ENCODE measurements at places on chromosomes 1 and 21.

GRCh38 chr1:170224469-170224868 lies 78.7 kb downstream of the NTMT2 start:
- no peak for DNase-seq

DNA sequence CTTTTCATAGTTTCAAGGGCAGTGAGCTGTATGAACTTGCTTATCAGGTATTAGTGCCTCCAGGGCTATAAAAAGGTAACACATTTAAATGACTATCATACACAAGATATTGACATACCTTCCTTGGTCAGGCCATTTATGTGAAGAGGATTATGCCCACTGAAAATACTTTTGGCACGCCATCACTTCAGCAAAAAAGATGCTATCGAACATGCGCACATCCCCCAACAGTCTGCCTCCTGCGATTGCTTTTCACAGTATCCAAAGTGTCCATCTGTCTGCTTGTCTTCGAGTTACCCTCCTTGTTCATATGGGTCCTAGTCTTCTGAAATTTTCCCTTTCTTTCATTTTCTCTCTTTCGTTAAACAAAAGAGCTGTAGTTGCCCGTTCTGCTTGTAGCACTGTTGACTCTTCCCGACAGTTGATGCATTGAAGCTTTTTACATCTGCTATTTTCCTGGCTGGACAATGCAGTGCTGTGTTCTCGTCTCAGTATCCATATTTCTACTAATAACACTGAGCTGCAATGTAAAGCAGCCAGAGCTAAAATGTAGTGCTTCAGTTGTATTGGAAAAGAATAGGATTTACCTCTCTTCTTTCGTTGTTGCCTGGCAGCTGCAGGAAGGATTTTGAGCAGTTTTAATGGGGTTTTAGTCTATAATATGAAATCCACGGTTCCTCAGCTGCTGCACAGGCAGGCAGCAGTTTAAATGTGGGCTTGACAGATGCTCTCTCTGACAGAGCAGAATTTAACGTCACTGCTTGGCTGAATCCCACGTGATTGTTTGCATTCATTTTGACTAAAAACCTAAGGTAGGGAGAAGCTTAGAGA lies at the start of gene B3GALT2:
Gene B3GALT2, minus strand, starts transcription at position 713 of the 831 bp plus-strand sequence. CDS start 5,051 bp downstream, outside the sequence.
- DNase-seq, result peak; percentile 95

DNA sequence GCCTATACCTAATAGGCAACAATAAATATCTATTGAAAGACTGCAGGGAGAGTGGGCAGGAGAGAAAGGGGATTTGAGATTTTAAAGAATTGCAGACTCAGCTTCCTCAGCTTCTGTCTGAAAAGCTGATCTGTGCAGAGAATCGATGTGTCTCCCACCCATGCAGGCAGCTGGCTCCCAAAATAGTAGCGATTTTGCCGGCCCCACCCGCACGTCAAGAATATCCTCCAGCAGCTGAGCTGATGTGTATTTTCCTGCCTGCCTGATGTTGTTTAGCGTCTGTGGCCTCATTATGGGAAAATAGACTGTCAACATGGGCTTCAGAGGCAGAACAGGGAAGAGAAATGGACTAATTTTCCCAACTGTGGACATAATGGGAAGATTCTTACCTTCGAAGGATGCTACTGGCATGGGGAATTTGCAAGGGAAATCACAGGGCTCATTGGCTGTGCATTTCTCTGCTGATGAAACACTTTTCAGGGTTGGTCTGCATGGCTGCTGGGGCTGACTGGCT lies 699.8 kb downstream of the PTPRU start:
- peak; percentile 43 for DNase-seq

DNA sequence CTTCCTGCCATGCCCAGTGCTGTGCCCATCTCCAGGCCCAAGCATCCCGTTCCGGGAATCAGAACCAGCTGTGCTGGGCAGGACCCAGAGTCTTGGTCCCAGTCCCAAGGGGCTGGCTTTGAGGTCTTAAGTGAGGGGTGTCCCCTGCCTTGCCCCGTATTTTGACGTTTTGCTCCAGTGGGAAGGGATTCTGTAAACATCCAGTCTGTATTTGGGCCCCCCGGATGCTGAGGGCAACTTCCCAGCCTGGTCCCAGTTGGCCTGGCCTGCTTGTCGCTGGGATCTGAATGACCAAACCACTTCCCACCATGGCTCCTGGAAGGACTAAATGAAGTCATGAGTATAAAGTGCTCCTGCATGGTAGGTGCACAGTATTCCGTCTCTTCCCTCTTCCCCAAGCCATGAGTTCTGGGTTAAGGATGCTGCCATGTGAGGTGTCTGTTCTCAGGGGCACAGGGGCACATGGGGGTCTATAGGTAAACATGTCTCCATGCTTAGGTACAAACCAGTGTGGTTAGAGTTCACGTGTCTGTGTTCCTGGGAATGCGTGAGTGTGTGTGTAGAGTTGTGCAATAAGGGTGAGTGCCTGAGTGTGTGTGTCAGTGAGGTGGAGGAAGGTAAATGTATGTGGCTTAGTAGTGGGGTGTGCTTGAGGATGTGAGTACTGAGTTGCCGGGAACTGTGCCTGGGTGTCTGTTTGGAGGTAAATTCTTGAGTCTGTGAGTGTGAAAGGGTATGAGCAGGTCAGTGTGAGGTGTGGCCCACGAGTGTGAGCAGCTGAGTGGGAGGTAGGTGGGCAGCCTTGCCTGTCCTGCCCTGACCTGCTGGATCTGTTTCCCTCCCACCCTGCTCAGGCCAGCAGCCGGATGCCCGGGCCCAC lies 1.5 kb downstream of the B4GALT2 start:
- no peak for DNase-seq

- no peak for DNase-seq
Measured at GRCh38 chr1:170823120-170823519, 112.2 kb upstream of the MROH9 start.

GRCh38 chr21:34916446-34916845 lies 132.7 kb downstream of the RUNX1 start:
- no peak for DNase-seq

DNA sequence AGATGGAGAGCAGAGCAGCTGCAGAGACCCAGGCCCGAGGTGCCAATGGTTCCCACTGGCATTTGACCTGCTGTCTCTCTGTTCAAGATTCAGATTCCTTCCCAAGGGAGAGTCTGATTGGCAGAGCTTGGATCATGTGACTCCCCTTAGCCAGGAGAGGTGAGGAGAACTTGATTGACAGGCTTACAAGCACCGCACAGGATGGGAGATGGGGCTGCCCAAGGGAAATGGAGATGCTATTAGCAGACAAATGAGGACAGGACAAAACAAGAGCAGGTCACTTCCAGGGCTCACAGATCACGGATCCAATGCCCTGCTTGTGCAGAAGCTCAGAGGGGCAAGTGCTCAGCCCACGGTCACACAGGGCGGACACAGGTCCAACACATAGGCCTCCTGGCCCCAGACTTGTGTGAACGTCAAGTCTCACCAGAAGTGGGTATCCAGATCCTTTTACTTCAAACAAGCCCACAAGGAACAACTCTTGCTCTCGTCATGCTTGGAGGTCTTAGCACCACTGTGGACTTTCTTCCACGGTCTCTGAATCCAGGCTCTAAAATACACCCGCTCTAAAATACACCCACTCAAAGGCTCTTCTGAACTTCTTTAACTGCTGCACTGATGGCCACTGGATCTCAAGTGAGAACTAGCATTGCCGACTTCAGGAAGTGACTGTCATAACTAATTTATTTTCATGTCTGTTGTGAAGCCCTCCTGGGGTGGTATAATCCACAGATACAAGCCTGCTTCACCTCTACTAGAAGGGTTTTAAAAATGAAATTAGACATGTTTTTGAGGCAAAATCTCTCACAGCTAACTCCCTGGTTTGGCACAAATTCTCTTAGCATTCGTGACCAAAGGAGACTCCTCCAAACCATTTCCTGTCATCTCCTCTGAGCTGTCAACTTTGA lies 274.9 kb downstream of the RRAGC start:
- no peak for DNase-seq

- peak; percentile 97 for DNase-seq
Measured at GRCh38 chr1:109133815-109134214, 19.9 kb downstream of the ELAPOR1 start.

GRCh38 chr1:220291580-220291979 lies 19.3 kb upstream of the RAB3GAP2 start:
- no peak for DNase-seq

GRCh38 chr1:40806731-40807695 lies 23.4 kb downstream of the KCNQ4 start:
- DNase-seq, result no peak

DNA sequence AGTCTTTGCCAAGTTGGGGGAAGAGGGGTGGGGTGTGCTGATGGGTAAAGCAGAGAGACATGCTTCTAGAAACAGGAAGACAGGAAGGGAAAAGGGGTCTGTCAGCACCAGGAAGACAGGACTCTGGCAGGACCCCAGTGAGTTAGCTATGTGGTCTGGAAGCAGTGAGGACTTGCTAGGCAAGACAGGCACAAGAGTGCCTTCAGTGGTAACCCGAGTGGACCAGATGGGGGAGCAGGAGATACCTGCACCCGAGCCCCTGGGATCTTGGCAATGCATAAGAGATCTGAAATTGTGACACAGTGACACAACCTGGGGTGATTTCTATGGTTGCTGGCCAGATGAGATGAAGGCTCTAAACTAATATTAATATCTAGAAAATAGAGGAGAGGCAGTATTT lies 7.0 kb downstream of the TLR5 start:
- no peak for DNase-seq

DNA sequence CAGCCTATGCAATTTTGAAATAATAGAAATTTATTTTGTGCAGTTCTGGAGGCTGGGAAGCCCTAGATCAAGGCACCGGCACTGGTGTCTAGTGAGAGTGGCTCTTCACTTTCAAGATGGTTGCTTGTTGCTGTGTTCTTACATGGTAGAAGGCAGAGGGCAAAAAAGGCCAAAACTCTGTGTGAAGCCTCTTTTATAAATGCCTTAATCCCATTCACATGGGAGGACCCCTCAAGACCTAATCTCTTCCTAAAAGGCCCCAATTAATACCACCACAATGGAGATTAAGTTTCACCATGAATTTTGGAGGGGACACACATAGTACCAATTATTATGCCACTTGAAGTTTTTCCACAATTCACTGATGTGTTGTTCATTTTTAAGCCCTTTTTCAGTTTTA lies 21.0 kb downstream of the PRKAB2 start:
- DNase-seq, result no peak

DNA sequence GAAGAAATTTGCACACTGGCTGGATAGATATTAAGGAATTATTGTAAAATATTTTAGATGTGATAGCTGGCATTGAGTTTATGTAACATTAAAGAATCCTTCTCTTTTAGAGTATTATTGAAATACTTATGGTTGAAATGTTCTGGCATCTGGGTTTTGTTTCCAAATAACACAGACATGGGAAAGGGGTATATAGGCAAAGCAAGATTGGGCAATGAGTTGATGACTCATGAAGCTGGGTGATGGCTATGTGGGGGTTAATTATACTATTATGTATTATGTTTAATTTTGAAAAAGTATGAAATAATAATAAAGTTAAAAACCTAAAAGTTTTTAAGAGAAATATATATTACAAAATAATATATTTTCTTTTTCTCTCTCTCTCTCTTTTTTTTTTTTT lies 12.5 kb upstream of the PTPN14 start:
- no peak for DNase-seq

DNA sequence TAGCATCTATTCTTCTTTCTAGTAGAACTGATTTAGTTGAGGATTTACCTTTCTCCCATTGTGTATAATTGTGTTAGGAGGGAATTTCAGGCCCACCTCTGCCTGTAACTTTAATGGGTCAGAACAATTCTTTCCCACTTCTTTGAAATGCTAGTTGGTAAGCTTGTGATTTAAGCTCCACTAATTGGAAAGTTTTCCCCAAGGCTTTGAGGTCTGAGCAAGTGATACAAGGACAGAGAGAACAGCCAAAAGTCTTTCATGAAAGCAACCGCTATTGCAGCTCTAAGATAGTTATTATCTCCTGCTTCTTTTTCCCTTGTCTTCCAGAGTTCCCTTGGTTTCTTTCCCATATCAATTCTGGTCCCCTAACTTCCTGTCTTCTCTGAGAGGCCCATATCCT lies 38.7 kb upstream of the PDC start:
- no peak for DNase-seq

DNA sequence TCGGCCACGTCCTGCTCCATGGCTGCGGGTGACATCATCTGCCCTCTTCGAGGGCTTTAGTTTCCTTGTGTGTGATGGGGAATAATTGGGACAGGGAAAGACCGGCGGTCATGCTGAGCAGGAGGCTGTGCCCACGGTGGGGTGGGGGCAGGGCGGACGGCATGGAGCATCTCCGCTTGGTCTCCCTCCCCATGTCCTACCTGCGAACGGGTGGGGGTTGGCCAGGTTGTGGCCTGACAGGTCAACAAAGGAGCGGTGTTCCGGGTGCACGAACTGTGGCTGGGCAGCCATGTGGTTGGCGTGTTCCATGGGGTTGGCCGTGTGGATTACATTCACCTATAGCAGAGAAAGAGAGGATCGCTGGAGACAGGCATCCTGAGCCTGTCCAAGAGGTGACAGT lies 80.0 kb downstream of the PIK3CD start:
- DNase-seq, result no peak

- DNase-seq, result no peak
Measured at GRCh38 chr1:189596197-189596596, 881.5 kb downstream of the BRINP3 start.

DNA sequence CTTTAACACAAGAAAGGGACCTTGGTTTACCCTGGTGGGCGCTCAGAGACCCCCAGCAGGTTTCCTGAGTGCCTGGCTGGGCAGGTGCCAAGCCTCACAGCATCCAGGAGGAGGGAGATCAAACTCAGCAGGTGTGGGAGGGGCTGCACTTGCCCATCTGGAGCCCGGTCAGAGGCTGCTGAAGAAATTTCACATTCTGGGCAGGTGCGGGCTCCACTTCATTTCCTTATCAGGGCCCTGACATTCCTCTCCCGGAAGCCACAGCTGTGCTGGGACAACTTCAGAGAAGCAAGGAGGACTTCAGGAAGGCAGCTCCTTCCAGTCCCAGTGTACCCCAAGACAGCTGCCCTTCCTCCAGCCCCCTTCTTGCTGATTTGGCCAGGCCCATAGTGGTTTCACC lies 82.9 kb downstream of the ITPKB start:
- DNase-seq, result no peak

- DNase-seq, result no peak
Measured at GRCh38 chr1:12080156-12080555, 17.1 kb downstream of the TNFRSF8 start.
